ENCODE measurements at places on chromosomes 16 and 17.

DNA sequence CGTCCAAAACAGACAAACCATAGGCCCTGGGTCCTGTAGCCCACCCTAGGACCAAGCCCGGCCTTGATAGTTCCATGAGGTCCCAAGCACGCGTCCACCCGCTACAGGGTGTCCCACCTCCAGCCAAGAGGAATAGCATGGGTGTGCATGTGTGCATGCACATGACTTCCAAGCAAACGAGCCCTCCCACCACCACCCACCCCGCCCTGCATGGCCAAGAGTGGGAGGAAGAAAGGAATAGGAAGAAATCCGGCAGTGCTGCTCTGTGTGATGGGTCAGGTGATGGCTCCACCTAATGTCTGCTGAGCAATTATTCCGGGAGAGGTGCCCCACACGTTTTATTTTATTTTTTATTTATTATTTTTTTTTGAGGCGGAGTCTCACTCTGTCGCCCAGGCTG is 184.6 kb downstream of the ZNF423 start:
- DNase-seq: no peak

GRCh38 chr16:30187971-30188561 is 4.7 kb downstream of the CORO1A start:
- no peak for DNase-seq

DNA sequence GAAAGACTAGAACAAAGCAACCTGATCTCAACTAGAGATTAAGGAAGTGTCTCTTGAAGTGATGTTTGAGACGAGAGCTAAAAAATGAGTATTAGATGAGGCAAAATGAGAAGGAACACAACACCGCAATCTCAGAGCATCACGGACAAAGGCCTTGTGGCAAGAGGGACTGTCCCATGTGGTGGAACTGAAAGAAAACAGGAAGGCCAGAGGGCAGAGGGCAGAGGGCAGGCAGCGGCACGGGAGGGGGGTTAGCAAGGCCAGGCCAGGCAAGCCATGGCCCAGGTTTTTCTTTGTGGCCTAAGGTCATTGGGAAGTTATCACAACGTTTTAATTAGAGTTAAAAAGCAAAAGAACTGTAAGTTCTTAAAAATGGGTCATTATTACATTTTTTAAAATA is 22.5 kb downstream of the RPA1 start:
- no peak for DNase-seq

DNA sequence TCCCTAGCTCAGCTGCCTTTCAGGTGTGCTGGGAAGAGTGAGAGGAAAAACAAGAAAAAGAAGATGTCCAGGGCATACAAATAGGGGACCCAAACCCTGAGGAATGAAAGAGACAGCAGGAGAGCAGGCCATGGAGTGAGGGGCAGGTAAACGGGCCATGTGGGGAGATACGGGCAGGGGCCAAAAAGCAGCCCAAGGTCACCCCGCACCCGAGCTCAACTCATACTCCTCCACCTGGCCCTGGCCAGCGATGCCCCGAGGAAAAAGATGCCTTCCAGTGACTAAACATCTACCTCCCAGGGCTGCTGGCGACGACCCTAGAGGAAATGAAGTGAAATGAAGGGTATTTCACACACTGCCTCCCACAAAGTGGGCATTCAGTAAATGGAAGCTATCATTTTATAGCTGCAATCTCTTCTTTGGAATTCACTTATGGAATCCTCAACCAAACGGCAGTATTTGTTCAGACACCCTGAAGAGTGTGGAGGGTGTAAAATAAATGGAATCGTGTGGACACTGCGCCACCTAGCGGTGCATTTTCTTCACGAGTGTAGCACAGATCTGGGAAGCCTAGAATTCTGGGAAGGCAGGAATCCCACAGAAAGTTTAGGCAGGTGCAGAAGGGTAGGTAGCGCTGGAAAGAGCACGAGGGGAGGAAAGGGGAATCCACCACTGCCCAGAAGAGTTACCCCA is 14.9 kb downstream of the ELAC2 start:
- peak; percentile 72 for DNase-seq

GRCh38 chr17:64572682-64573154 is 65.9 kb downstream of the CEP95 start:
- peak; percentile 55 for DNase-seq

GRCh38 chr17:74712756-74713155 is at the start of gene CD300LF:
Gene CD300LF (minus strand): TSS chr17:74712923. CDS start chr17:74712866, 57 bp downstream.
- DNase-seq: no peak

DNA sequence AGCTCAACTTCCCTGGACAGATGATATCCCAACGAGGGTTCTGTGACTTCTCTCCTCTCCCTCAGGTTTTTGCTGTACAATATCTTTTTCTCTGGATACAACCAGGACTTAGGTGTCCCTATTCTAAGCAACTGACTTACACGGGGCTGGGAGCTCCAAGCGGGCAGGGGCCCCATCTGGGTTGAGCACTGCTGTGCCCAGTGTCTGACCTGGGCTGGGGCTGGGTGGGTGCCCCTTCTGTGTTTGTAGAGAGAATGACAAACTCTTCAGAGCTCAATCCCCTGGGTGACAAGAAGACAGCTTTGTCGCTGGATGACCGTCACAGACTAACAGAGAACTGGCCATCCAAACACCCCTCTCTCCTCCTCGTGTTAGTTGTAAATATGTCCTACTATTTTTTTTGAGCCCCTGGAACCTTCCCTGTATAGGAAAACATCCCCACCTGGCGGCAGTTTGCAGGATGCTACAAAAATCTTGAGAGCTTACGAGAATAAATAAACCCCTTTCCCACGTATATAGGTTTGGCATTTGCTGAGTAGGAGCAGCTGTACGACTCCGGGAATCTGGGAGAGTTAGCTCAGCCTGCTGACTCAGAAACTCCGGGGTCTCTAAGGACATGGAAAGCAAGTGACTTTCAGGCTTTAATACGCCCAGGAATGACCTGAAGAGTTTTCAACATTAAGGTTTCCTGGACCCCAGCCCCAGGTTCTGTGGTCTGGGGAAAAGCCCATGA is 23.7 kb upstream of the RCVRN start:
- peak; percentile 92 for DNase-seq

DNA sequence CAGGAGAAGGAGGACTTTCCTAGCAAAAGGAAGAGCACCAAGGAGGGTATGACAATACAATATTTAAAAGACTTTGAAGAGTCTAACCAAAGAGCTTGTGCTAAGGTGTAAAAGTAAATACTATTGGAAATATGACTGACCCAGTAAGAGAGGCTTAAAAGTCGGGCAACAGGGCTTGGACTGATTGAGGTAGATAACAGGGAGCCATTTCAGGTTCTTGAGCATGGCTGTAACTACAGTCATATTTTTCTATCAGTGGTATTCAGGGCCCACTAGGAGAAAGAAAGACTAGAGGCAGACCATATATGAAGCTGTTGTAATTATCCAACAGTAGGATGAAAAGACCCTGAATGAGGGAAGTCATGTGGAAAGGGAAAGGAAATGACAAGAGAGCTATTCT is 62.3 kb downstream of the SMURF2 start:
- DNase-seq: no peak

DNA sequence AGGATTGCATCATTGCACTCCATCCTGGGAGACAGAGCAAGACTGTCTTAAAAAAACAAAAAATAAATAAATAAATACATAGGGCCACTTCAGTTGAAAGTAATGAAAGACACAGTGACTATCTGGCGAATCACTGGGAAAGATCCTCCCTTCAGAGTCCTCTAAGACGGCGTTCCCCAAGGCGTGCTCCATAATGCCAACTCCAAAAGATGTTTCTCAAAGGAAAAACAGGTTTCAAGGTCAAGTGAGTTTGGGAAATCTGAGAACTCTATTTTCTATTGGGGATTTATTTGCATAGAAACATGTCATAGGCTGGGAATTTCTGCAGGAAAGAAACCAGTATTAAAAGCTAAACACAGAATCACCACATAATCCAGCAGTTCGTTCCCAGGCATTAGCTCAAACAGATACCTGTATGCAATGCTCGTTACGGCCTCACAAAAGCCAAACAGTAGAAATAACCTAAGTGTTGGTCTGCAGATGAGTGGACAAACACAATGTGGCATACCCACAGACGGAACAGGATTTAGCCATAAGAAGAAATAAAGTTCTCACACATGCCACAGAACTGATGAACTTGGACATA is 7.9 kb downstream of the KLHDC4 start:
- no peak for DNase-seq

DNA sequence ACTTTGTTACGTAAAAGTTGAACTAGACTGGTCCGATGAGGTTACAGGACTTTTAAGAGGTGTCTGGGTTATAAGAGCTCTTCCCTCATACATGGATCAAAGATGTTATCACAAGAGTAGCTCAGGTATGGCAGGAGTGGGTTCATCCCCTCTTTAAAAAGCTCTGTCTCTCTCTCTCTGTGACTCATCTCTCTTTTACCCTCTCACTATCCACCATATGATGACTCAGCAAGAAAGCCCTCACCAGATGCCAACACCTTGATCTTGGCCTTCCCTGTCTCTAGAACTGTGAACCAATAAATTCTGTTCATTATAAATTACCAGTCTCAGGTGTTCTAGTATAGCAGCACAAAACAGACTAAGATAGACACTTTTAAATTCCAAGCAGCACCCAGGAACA is 1.9 kb upstream of the CLEC19A start:
- no peak for DNase-seq

DNA sequence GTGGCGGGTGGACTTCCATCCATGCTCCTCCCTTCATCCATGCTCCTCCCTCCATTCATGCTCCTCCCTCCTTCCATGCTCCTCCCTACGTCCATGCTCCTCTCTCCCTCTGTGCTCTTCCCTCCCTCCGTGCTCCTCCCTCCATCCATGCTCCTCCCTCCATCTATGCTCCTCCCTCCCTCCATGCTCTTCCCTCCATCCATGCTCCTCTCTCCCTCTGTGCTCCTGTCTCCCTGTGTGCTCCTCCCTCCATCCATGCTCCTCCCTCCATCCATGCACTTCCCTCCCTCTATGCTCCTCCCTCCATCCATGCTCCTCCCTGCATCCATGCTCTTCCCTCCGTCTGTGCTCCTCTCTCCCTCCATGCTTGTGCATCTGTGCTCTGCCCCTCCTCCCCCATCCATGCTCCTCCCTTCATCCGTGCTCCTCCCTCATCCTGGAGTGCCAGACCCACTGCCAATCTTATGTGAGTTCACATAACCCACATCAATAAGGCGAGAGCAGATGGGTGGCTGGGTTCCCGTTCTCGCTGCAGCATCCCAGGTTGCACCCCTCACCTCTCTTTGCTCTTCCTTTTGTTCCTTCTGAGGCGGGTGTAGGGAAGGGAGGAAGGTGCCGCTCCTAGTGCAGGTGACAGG is 22.8 kb downstream of the KSR1 start:
- no peak for DNase-seq

DNA sequence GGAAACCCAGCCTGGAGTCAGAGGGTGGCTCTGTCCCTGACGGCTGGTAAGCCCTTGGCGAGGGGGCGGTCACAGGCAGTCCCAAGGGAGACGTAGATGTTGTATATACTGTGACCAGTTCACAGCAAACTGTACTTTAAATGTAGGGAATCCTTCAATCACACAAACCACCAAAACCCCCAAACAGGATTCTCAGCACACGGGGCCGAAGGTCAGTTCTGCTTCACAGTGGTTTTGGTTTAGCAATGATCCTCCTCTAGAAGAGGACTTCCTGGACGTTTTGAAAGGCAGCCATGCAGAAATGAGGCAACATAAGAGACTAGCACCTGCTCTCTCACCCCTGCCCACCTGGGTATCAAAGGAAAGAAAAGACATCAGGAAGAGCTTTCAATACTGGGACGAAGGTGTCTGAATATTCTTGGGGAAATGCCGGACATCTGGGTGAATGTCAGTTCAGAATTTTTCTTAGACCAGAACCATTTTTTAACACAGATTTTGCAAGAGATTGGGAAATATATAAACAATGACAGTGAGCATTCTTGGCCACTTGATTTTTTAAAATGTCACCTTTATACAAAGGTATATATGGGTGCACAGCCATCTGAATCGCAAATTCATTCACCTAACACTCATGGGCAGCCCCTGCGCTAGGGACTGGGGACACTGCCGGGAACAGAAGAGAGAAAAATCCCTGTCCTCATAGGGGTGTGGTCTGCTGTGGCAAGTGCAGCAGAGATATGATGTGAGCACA is 74.2 kb downstream of the CRISPLD2 start:
- DNase-seq: no peak

DNA sequence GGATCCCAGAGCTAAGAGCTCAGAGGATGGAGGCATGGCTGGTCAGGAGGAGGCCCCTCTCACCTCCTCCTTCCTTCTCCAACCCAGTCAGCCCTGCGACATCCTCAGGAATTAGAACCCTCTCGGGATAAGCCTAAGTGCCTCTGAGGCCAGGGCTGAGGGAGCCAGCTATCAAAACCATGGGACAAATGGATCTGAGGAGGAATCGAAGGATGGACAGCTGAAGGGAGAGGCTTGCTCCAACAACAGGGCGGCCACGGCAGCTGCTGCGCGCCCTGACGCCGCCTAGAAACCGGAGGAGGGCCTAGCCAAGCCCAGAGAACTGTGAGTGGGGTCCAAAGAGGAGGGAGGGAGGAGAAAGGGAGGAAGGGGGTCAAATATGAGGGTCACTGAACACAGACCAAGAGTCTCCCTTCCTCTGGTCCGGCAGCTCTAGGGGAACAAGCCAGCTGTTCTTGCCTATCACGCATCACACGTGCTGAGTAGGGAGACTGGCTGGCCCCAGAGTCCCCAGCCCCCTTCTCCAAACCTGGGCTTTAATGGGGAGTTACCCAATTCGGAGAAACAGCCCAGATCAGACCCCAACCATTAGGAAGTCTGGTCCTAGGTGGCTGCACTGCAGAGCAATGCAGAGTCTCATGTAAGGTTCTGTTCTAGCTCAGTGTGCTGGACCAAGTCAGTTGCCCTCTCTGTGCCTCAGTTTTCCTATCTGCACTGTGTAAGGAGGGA is 5.9 kb upstream of the HOXB13 start:
- DNase-seq: no peak

- no peak for DNase-seq
These were observed 90.3 kb downstream of the ZFHX3 start for GRCh38 chr16:72957303-72958277.

- DNase-seq: peak; percentile 86
These were observed 9.6 kb upstream of the PLEKHG4 start for GRCh38 chr16:67269766-67270165.

GRCh38 chr17:27453471-27453870 is 2.8 kb upstream of the KSR1 start:
- no peak for DNase-seq

- no peak for DNase-seq
These were observed 19.0 kb downstream of the LMF1 start for GRCh38 chr16:951660-952301.

GRCh38 chr17:7380321-7380720 is 568 bp upstream of the TNK1 start:
- DNase-seq: peak; percentile 36

DNA sequence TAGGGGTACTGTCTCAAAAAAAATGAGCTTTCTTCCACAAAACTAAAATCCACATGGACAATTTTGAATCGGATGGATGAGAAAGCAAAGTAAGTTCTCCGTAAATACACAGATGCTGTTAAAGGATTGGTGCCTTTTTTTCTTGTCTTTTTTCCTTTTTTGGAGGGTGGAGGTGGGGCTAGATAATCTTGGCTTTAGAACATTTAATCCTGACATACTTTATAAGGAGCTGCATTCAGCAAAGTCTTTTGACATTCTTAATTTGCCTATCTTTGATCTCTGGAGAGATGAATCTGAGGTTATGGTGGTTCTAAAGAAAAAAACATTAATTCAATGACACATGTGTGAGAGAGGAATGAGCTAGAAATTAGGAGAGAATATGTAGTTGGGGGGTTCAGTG is 312.3 kb upstream of the KCNJ16 start:
- no peak for DNase-seq

- no peak for DNase-seq
These were observed 25.6 kb downstream of the TRARG1 start for GRCh38 chr17:1304962-1305563.

- DNase-seq: peak; percentile 19
These were observed 13.5 kb upstream of the DYNLRB2 start for GRCh38 chr16:80527297-80527696.
